A549 treated with CpdA at 1 μM for 4 hours (cell line): ENCODE measurements at places on chromosomes 5 and 9. TPM values are rescaled to one million over a fixed set of nuclear protein-coding genes. Genes with fewer than 3 reads are reported as not detected.

Gene FBXO38
- total RNA-seq: 16.1 to 24.6 TPM (median 17.8 TPM) in 5 replicates

Gene GPX3
- 14.0 to 19.3 TPM (median 17.8 TPM) in 5 replicates for total RNA-seq

Gene CCDC152
- not detected in 5 replicates for total RNA-seq

Gene PCDHGA12
- 0.02 TPM in 1 of 5 replicates, not detected in the others for total RNA-seq

Gene STC2
- total RNA-seq: 53.7 to 87.1 TPM (median 59.5 TPM) in 5 replicates

Gene CDKN2B
- total RNA-seq: not detected in 5 replicates

Gene OR2K2
- total RNA-seq: not detected in 5 replicates

Gene TIMD4
- total RNA-seq: 0.91 to 1.9 TPM (median 1.6 TPM) in 5 replicates

Gene NDUFAF2
- total RNA-seq: 75.3 to 83.1 TPM (median 78.9 TPM) in 5 replicates

Gene HTR4
- total RNA-seq: not detected in 5 replicates

Gene JAKMIP2
- not detected in 5 replicates for total RNA-seq

Gene SLC4A9
- total RNA-seq: 0.01 TPM in 1 of 5 replicates, not detected in the others

Gene NEURL1B
- total RNA-seq: 2.2 to 3.4 TPM (median 2.6 TPM) in 5 replicates

Gene LRRTM2
- total RNA-seq: not detected in 5 replicates

Gene ORM2
- total RNA-seq: not detected in 5 replicates

Gene PRLR
- 0.08 to 0.15 TPM (median 0.11 TPM) in 4 of 5 replicates, not detected in the other for total RNA-seq

Gene ACER2
- 1.9 to 2.7 TPM (median 2.6 TPM) in 5 replicates for total RNA-seq

Gene RAI14
- 70.5 to 122 TPM (median 92.2 TPM) in 5 replicates for total RNA-seq

Gene HTR1A
- not detected in 5 replicates for total RNA-seq

Gene SARDH
- total RNA-seq: 0.07 to 0.13 TPM (median 0.08 TPM) in 4 of 5 replicates, not detected in the other

Gene BARX1
- 7.1 to 12.5 TPM (median 11.0 TPM) in 5 replicates for total RNA-seq

Gene LCN15
- 0.09 TPM in 1 of 5 replicates, not detected in the others for total RNA-seq

Gene ANXA2R
- 1.9 to 2.4 TPM (median 2.2 TPM) in 5 replicates for total RNA-seq

Gene CCL27
- 0.23 to 0.66 TPM (median 0.32 TPM) in 3 of 5 replicates, not detected in the others for total RNA-seq

Gene NR2F1
- total RNA-seq: 3.8 to 6.6 TPM (median 5.0 TPM) in 5 replicates

Gene LHX2
- total RNA-seq: 4.7 to 6.2 TPM (median 5.0 TPM) in 5 replicates

Gene KCNV2
- total RNA-seq: not detected in 5 replicates

Gene DMRT3
- not detected in 5 replicates for total RNA-seq

Gene RLN2
- 0.17 TPM in 1 of 5 replicates, not detected in the others for total RNA-seq

Gene ORM1
- 0.07 to 0.18 TPM in 2 of 5 replicates, not detected in the others for total RNA-seq

Gene IL7R
- total RNA-seq: 0.24 to 0.79 TPM (median 0.45 TPM) in 5 replicates

Gene INSL4
- 15.5 to 17.9 TPM (median 16.0 TPM) in 5 replicates for total RNA-seq

Gene GABRA1
- not detected in 5 replicates for total RNA-seq

Gene CCDC192
- not detected in 5 replicates for total RNA-seq

Gene SH2D3C
- 0.03 to 0.16 TPM (median 0.13 TPM) in 4 of 5 replicates, not detected in the other for total RNA-seq

Gene POU5F2
- total RNA-seq: 0.01 to 0.02 TPM in 2 of 5 replicates, not detected in the others

Gene EFCAB9
- total RNA-seq: not detected in 5 replicates

Gene LCN2
- 1.0 to 5.7 TPM (median 3.3 TPM) in 5 replicates for total RNA-seq

Gene PARP8
- 0.10 to 0.41 TPM (median 0.25 TPM) in 5 replicates for total RNA-seq

Gene CCDC69
- total RNA-seq: 1.5 to 2.1 TPM (median 1.6 TPM) in 5 replicates

Gene SPAG8
- total RNA-seq: 0.22 to 0.53 TPM (median 0.27 TPM) in 5 replicates

Gene SPINK14
- not detected in 5 replicates for total RNA-seq

Gene BHMT
- total RNA-seq: 0.13 TPM in 1 of 5 replicates, not detected in the others

Gene SLC6A18
- not detected in 5 replicates for total RNA-seq

Gene STK32A
- total RNA-seq: 0.09 to 0.30 TPM (median 0.29 TPM) in 5 replicates

Gene GFM2
- 26.2 to 28.2 TPM (median 27.0 TPM) in 5 replicates for total RNA-seq

Gene ZNF354C
- total RNA-seq: 0.80 to 1.0 TPM (median 0.87 TPM) in 5 replicates

Gene P4HA2
- total RNA-seq: 35.8 to 44.3 TPM (median 42.4 TPM) in 5 replicates

Gene GGTA1
- total RNA-seq: not detected in 5 replicates

Gene SYK
- total RNA-seq: 0.05 to 0.09 TPM in 2 of 5 replicates, not detected in the others

Gene EQTN
- not detected in 5 replicates for total RNA-seq

Gene BTNL3
- total RNA-seq: not detected in 5 replicates

Gene TMEM252
- not detected in 5 replicates for total RNA-seq

Gene CEL
- total RNA-seq: 0.26 to 0.86 TPM (median 0.66 TPM) in 5 replicates

Gene SPATA6L
- 1.6 to 2.6 TPM (median 2.0 TPM) in 5 replicates for total RNA-seq
